Neural progenitor cell (in vitro differentiated cells): ENCODE measurements at places on chromosomes 13 and 19. TPM values are rescaled to one million over a fixed set of nuclear protein-coding genes. Genes with fewer than 3 reads are reported as not detected.

Gene ZNF66
- 24.3 and 29.5 TPM in 2 replicates for total RNA-seq

Gene POU2F2
- total RNA-seq, result 0.31 and 0.69 TPM in 2 replicates

Gene DYRK1B
- total RNA-seq, result 7.8 and 26.8 TPM in 2 replicates

DNA sequence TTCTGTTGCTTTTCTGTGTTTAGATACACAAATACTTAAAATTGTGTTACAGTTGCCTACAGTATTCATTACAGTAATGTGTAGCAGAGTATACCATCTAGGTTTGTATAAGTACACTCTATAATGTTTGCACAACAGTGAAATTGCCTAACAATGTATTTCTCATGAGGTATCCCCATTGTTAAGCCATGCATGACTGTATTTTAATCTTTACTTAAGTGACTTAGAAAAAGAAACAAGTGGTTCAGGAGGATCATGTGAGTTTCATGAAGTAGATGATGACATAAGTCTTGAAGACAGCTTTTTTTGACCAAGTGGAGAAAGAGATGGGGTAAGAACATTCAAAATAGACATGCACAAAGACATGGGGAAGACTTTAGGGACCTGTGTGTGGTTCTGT lies 8.4 kb upstream of the KCTD4 start:
- DNase-seq, result no peak

DNA sequence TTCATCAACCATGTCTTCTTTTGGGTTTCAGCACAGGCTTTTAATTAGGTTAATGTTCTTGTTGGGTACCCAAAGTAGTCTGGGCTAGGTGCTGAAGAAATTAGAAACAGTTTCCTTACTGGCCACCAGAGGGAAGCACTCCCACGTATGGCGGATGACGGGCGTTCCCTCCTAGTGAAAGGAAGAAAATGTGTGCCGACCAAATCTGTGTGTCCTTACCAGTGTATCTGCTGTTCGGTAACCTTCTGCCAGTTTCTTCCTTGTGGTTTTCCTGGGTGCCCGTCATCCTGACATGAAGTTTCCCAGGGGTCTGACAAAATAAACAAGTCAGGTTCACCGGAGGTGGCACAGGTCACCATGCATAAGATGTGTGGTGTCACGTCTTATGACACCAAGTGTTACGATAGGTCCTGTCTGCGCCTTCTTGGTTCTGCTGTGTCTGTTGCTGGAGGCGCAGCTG lies 6.0 kb upstream of the WDR88 start:
- peak; percentile 72 for DNase-seq

- DNase-seq, result no peak
Measured at GRCh38 chr19:16595097-16595496, 22.9 kb upstream of the SLC35E1 start.

DNA sequence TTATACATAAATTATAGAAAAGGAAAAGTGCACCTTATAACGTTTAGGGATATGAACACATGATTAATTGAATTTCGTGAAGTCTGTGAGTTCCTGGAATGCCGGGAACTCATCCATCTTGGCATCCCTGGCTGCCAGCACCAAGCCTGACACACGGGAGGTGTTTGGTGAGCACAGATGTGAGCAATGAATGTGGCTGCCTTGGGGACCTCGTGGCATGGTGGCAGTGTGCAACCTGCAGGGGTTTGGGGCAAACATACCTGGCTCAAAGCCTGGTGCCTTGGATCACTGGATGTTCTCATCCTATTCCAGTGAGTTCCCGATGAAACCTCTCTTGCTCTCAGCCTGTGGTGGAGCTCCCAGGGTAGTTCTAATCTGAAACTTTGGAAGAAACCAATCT lies 10.4 kb upstream of the MAP2K2 start:
- DNase-seq, result no peak
